Fibroblast of the aortic adventitia (primary cell): ENCODE measurements at places on chromosomes 5 and 9.
A peak's percentile ranks its signal among the peaks of the same experiment; 100 is the strongest.

GRCh38 chr9:92721548-92721947 is 43.1 kb downstream of the BICD2 start:
- DNase-seq: no peak

GRCh38 chr9:115694991-115695390 is 458.6 kb upstream of the PAPPA start:
- peak; percentile 57 for DNase-seq

DNA sequence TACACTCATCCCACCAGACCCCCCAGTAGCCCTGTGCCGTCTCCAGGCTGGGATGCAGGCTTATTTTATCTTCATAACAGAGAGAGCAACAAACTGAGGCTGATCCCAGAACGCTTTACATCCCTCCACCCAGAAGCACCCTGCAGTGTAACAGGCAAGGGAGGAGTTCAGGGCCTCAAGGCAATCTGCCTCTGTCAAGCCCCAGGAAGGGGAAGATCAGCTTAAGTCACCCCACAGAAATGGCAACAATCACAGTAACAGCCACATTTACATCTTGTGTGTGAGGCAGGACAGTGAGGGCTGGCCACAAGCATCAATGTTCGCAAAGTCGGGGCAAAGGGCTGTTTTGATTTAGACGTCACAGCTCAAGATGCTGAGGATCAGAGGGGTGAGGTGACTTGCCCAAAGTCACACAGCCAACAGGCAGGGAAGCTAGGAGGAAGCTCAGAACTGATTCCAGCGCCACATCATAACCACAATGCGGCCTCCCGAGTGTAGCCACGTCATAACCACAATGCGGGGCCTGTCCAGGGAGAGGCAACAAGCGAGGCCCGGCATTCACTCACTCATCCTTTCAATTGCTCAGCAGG is 14.4 kb downstream of the STK10 start:
- peak; percentile 16 for DNase-seq

- peak; percentile 94 for DNase-seq
Observed at GRCh38 chr5:71830681-71831539, 111.8 kb downstream of the CARTPT start.

DNA sequence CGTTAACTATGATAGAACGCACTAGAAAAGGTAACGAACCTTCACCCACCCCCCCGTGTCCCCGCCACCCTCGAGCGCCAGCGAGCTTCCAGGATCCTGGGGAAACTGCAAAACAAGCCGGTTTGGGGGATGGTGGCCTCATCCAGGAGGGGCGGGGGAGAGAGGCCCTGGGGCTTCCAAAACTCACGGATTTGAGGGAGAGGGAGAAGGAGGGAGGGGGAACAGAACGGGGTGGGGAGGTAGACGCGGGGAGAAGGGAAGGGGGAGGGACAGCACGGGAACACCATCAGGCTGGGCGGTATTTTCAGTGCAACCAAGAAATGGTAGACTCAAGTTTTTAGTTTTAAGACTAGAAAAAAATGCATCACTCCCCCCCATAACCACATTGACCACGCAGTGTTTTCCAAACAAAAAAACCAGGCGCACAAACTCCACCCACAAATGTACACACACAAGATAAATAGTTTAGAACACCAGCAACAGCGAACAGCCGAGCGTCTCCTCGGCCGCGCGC is 1.4 kb downstream of the NRARP start:
- no peak for DNase-seq

- peak; percentile 13 for DNase-seq
Observed at GRCh38 chr5:168269937-168270330, 21.5 kb upstream of the WWC1 start.

DNA sequence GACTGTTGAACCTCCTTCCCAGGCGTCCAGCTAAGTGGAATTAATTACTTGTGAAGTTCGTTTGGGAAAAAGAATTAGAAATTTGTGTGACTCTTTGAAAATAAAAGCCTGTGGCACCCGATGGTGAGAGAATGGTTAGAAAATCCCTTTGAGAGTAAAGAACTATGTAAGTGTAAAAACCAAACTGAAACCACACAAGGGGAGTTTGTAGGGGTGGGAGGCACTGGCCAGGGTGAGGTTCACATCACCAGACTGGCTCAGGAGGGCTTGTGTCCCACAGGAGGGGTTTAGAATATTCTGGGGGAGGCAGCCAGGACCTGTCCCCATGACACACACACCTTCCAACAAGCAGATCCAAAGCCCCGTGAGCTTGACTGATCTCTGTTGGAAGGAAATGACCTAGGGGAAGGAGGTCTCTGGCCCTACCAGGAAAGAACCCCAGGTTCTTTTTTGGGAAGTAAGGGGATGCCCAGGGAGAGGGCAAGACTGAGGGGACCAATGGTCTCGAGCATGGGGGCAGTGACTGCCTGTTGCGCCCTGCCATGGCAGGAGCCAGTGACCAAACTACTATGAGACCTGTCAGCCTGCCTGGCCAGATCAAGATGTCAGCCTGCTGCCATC is 4.3 kb downstream of the SPATA24 start:
- DNase-seq: no peak

DNA sequence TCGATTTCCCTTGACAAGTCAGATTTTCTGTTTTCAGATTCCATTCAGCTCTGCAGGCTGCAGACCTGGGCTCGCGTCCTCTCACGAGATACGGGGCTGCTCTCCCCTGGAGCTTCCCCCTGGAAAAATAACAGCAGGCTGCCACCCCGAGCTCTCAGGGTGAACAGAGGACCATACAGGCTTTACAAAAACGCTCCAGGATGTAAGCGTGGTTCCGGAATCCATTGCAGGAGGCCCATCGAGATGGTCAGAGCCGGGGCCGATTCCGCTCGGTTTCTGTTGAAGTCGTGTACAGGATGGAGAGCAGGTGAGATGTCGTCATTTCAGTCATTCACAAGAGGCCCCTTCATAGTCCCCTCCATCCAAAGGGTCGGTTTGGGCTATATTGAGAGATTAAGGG is 297.7 kb upstream of the IRX4 start:
- no peak for DNase-seq

DNA sequence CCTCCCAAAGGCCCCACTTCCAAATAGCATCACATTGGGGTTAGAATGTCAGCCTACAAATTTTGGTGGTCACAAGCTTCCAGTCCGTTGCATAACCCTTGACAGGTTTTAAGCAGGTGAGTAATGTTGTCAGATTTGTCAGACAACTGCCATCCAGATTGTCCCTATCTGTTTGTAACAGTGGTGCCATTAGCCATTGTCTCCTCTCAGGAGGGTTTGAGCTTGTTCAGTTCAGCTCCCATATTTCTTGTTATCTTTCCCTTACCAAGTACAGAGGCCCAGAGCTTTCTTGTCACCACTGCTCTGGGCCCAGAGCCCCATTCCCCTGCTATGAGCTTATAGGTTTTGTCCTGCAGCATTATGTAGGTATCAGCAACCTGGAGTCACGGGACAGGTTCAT is 14.8 kb upstream of the GSN start:
- no peak for DNase-seq

GRCh38 chr5:177336603-177337494 is 14.6 kb downstream of the LMAN2 start:
- no peak for DNase-seq

GRCh38 chr9:109821711-109822110 is 41.7 kb downstream of the PALM2AKAP2 start:
- no peak for DNase-seq

GRCh38 chr5:71528206-71528605 is 58.9 kb upstream of the MCCC2 start:
- peak; percentile 21 for DNase-seq

DNA sequence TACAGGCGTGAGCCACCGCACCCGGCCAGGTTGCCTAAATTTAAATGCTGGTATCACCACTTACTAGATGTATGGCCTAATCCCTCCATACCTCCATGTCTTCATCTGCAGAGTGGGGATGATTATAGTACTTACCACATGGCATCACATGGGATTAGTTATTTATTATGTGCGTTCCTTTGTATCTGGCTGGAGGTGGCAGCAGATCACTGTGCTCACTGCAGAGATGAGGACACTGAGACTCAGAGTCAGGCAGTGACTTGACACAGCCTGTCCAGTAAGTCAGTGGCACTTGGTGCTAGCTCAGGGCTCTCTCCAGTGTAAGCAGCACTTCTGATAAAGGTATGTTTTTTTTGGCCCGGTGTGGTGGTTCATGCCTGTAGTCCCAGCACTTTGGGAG is 38.4 kb upstream of the HAND1 start:
- DNase-seq: no peak

- no peak for DNase-seq
Observed at GRCh38 chr9:126975327-126976220, 61.0 kb downstream of the RALGPS1 start.

DNA sequence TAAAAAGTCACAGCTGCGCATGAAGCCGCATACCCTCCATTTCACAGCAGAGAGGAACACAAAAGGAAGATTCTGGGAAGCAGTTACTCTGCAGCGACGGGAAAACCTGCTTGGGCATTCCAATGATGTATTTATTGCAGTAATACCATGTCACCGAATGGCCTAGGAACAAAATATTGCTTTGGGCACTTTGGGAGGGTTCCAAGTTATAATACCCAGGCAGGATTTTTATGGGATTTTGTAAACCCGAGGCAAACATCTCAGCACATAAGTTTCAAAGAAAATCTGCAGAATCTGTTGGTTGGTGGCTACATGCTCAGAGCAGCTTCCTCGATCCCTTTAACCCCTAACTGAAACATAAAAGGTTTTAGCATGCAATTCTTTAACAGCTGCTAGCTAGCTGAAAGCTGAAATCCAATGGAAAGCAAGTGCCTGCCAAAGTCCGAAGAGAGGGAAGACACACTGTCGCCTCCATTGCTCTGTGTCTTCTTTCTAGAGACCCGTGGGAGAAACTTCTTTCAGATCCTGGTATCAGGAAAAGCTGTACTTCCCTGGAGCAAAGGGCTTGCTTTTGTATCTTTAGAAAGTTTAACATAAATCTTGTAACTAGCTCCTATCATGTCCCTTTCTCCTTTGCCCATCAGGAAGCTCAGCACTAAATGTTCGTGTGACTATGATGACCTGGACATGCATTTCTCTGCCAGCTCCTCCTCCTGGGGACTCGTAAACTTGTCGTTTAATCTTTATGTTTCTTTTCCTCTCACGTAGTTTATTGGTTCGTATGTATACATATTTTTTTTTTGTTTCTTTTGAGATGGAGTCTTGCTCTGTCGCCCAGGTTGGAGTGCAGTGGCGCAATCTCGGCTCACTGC is 195.0 kb downstream of the MAPKAP1 start:
- DNase-seq: no peak

GRCh38 chr9:92159058-92159457 is 43.8 kb upstream of the SPTLC1 start:
- DNase-seq: no peak

DNA sequence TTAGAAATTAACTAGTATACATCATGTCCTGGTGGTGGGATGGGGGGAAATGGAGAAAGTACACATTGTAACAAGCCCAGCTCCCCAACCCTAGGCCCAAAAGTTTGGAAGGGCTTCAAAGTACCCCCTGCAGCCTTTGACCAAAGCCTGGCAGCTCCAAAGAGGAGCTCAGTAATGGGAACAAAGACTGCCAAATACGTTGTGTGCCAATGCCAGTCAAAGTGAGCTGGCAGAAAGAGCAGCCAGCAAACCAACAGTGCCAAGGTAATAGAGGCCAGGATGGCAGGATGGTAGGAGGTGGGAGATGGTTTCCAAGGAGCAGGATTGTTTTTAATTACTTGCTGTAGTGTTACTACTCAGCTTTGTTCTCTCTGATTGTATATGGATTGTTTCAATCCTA is 248.3 kb downstream of the COX7C start:
- no peak for DNase-seq

DNA sequence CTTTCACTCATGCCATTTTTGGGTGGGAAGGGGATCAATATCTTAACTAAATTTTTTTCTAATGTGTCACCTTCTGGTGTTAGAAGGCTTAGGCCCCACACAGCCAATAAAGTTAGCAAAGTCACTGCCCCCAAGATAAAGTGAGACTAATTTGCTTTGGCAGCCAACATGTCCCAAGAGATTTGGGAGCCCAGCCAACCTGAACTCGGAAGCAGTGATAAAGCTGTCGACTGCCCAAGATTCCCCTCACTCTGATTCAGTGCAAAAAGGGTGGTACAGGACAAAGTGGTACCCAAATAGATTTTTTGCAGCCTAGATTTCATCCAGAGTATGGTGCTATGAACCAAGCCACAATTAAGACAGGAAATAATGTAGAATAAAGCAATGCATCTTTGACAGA is 572.5 kb upstream of the ARRDC3 start:
- DNase-seq: no peak

- no peak for DNase-seq
Observed at GRCh38 chr9:80410106-80410505, 838.3 kb downstream of the TLE4 start.

- DNase-seq: no peak
Observed at GRCh38 chr9:7293091-7293490, 506.5 kb downstream of the DMAC1 start.

- DNase-seq: no peak
Observed at GRCh38 chr5:137305971-137306602, 193.0 kb downstream of the SPOCK1 start.

DNA sequence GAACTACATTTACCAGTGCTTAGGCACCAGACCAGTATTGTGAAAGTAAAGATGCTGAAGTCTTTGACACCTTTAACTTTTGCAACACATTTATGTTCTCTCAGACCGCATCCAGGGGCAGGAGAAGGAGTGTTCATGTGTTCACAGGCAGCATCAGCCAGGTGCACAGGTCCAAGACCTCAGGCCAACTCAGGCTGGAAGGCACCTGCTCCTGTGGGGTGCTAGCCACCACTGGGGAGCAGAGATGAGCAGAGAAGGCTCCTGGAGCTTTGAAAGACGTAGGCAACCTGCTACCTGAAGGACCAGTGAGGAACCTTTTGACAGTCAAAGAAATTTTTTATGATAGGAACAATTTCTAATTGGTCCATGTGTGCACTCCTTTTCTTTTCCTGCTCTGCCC is 35.6 kb downstream of the DAPK1 start:
- DNase-seq: no peak

GRCh38 chr5:159536646-159537045 is 206.4 kb upstream of the IL12B start:
- DNase-seq: no peak

DNA sequence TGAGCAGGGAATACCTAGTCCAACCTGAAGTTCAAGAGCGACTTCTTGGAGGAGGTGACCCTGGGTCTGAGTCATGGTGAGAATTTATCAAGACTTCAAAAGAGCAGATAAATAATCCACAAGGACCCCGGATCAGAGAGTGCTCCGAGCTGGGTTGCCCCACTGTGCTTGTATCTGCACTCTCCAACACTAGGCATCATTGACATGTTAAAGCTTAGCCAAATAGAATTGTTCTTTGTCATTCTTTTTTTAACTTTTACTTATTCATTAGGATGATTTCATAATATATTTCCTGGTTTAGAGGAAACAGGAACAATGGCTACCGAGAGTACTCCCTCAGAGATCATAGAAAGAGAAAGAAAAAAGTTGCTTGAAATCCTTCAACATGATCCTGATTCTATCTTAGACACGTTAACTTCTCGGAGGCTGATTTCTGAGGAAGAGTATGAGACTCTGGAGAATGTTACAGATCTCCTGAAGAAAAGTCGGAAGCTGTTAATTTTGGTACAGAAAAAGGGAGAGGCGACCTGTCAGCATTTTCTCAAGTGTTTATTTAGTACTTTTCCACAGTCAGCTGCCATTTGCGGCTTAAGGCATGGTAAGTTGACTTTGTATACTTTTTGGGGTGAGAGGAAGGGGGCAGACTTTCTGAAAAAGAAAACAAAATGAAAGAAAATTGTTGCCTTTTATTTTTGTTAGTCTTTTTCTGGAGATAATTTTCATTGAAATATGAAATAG is at the start of gene CARD6:
Gene CARD6 (plus strand): TSS at position 300 of the 738 bp plus-strand sequence. CDS start 16 bp downstream, at position 316.
- peak; percentile 71 for DNase-seq
